PC-3 (cell line): ENCODE measurements at places on chromosomes 7 and 10.
A peak's percentile ranks its signal among the peaks of the same experiment; 100 is the strongest.

DNA sequence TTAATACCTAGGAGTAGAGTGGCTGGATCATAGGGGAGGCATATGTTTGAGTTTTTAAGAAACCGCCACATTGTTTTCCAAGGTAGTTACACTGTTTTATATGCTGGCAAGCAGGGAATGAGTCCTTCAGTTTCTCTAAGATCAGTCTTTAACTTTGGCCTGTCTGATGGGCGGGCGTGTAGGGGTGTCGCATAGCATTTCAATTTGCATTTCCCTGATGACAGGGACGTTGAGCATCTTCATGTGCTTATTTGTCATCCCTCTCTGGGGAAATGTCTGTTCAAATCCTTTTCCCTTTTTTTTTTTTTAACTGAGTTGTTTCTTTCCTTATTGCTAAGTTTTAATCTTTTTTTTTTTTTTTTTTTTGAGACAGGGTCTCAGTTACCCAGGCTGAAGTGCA, 9.8 kb downstream of the MTG1 start:
- no peak for DNase-seq
- H3K27me3 ChIP-seq = no peaks in the 10 kb centered on the region
- peaks cover 22% of the 10 kb centered on the region for H3K36me3 ChIP-seq
- no peaks in the 10 kb centered on the region; the same call in 1 of the 2 replicates for H3K4me1 ChIP-seq
- H3K27ac ChIP-seq = peak overlapping the region; percentile 11; the same call in 1 of the 2 replicates
- no peak overlapping the region for H3K4me3 ChIP-seq

DNA sequence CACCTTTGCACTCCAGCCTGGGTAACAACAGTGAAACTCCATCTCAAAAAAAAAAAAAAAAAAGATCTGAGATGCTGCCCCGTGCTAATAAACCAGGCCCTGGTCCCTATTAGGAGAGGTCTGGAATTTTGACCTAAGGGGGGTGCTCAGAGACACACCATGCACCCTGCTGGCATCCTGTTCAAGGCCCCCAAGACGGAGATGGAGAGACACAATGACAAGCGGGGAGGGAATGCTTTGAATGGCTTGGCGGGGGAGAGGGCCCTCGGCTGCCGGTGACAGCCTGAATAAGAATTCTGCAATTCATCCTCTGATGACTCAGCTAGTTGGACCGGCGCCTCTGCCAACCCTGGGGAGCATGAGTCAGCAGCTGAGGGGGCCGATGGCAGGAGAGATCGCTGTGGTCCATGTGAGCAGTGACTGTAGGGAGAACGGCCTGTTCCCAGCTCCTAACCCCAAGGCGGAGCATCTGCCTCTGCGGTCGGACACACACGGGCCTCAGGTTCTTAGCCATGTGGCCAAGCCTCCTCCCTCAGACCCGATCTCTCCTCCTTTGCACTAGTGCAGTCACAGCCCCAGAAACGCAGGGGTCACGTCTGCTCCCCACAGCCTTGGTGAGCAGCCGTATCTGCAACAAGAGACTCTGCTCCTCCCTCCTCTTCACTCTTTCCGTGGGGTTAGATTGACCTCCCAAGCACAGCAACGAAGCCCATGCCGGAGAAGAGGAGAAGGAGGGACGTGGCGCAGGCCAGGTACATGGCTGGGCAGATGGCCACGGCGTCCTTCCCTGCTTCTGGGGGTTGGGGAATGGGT, 14.9 kb downstream of the TRIM56 start:
- peaks cover 27% of the 10 kb centered on the region for H3K4me1 ChIP-seq
- H3K36me3 ChIP-seq = no peaks in the 10 kb centered on the region
- H3K4me3 ChIP-seq = peak overlapping the region; percentile 9; the same call in 1 of the 2 replicates
- DNase-seq = peak; percentile 99
- no peaks in the 10 kb centered on the region for H3K27me3 ChIP-seq
- peak overlapping the region; percentile 81 for H3K27ac ChIP-seq

- H3K27me3 ChIP-seq = no peaks in the 10 kb centered on the region
- no peak overlapping the region for H3K27ac ChIP-seq
- DNase-seq = no peak
- no peaks in the 10 kb centered on the region for H3K36me3 ChIP-seq
These were observed 39.5 kb downstream of the LBX1 start for GRCh38 chr10:101189461-101190401.

DNA sequence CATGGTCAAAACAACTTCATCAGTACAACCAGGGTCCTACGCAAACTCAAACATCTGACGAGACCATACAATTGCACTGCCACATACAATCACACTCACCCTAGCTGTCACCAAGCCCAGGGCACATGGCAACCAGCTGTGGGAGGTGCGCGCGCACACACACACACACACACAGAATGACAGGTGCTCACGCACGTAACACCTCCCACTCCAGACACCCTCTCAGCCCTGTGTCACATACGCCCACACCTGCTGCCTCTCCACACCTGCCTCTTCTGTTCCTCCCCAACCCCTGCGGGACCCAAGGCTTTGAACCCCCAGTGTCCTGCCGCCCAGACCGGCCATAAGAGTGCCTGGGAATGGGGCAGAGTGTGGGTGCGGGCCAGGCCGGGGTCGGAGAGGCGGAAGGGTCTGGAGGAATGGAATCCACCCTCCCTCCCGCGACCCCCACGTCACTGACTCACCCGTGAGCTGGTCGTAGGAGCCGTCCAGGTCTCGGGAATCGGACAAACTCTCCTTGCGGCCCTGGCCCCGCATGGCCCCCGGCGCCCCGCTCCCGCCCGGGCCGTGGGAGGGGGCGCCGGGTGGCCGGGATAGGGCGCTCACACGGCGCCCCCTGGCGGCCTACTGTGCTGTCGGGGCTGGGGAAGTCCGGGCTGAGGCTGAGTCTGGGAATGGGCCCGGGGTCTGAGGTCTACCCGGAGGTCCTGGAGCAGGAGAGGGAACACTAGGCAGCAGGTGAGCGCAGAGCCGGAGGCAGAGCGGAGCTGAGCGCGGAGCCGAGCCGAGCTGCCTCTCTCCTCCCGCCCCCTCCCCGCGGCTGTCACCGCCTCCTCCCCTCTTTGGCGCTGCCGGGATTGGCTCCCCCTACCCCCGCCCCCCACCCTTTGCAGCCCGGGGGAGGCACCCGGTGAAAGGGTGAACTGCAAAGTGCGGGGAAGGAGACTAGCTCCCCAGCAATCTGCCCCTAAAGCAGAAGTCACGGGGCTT, at the start of gene KCNIP2:
Gene KCNIP2 (minus strand): TSS at position 769 of the 990 bp plus-strand sequence. CDS start 232 bp downstream, at position 537.
- H3K4me3 ChIP-seq = no peak within 1 kb of the TSS
- no peaks in the 10 kb centered on the region for H3K27me3 ChIP-seq
- DNase-seq = no peak
- no peaks in the 10 kb centered on the region for H3K36me3 ChIP-seq

DNA sequence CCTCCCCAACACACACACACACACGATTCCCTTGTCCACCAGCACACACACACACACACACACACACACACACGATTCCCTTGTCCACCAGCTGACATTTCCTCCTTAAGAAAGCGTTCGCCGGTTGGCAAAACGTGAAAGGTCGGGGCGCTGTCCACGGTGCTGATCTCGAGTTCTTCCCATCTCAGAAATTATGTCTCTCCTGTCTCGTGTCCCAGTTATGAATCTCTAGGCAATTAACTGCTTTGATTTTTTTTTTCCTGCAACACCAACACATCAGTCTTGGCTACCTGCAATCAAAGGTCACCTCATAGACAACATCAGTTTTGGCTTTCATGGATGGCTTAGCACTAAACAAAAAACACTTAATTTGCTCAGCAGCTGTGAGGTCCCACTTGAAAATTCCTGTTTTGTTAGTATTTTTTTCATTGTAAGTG, 1.9 kb downstream of the INA start:
- H3K27me3 ChIP-seq = no peaks in the 10 kb centered on the region
- H3K4me1 ChIP-seq = peaks cover 4% of the 10 kb centered on the region
- H3K27ac ChIP-seq = no peak overlapping the region

- no peak overlapping the region for H3K4me3 ChIP-seq
- peaks cover 1% of the 10 kb centered on the region; the same call in 1 of the 2 replicates for H3K36me3 ChIP-seq
- DNase-seq = no peak
- H3K4me1 ChIP-seq = peaks cover 13% of the 10 kb centered on the region; the same call in 1 of the 2 replicates
- H3K27ac ChIP-seq = no peak overlapping the region
- no peaks in the 10 kb centered on the region for H3K27me3 ChIP-seq
These were observed 6.3 kb upstream of the C10orf95 start for GRCh38 chr10:102457591-102458150.

- no peaks in the 10 kb centered on the region for H3K36me3 ChIP-seq
- H3K27me3 ChIP-seq = no peaks in the 10 kb centered on the region
- H3K27ac ChIP-seq = no peak overlapping the region
- H3K4me1 ChIP-seq = no peaks in the 10 kb centered on the region
- H3K4me3 ChIP-seq = no peak overlapping the region
These were observed 97.3 kb upstream of the SFMBT2 start for GRCh38 chr10:7507887-7508726.

DNA sequence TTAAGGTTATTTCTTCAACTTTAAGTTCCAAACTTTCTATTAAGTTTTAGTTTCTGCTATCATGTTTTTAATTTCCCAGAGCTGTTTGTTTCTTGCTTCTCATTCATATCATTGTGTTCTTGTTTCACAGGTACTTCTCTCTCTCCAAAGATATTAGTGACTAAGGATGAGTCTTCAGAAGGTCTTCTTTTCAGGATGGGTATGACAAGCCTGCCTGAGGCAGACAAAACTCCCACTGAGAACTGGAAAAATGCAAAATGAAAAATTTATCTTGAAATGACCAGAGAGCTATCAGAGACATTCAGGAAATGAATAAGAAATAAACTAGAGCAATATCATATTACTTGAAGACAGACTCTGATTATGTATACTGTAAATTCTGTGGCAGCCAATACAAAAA, 110.8 kb upstream of the EGFR start:
- peak; percentile 61 for DNase-seq
- no peaks in the 10 kb centered on the region for H3K36me3 ChIP-seq
- H3K4me3 ChIP-seq = no peak overlapping the region
- no peaks in the 10 kb centered on the region for H3K27me3 ChIP-seq
- H3K27ac ChIP-seq = peak overlapping the region; percentile 62
- peaks cover 24% of the 10 kb centered on the region for H3K4me1 ChIP-seq
